Psoas muscle (tissue), 8 donors: ENCODE measurements at places on chromosomes 3 and 15. TPM values are rescaled to one million over a fixed set of nuclear protein-coding genes. Genes with fewer than 3 reads are reported as not detected.
A peak's percentile ranks its signal among the peaks of the same experiment; 100 is the strongest.

GRCh38 chr3:117660941-117661817, 951.6 kb downstream of the TUSC7 start:
- DNase-seq, result no peak

Gene TXNRD3
- polyA plus RNA-seq, result 1.6 TPM

Gene NEDD4
- polyA plus RNA-seq, result 134 TPM

DNA sequence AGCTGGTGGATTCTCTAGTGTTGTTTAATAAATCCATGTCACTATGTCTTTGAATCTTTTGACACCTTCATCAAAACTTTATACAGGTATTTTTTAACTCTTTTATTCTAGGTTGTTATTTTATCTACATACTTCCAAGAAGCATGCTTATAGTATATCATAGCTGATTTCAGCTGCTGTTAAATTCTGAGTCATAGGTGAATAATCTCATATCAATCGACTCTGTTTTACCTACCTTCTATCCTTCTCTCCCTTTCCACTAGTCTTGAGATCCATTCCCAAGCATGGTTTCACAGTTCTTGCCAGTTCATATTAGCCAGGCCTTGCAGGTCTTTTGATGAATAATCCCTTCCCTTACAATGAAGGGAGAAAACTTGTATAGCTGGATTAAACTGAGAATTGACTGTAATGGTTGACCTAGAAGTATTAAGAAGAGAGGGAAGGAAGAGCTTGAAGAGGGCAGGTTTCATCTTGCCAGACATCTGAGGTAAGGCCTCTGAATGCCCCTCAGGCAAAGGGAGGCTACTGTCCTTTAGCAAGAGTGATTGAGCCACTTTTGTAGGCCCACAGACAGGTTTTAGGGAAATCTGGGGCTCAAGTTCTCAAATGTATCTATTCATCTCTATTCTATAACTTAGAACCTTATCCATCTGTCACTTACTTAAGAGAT, 146.4 kb downstream of the EPHA6 start:
- DNase-seq, result no peak

DNA sequence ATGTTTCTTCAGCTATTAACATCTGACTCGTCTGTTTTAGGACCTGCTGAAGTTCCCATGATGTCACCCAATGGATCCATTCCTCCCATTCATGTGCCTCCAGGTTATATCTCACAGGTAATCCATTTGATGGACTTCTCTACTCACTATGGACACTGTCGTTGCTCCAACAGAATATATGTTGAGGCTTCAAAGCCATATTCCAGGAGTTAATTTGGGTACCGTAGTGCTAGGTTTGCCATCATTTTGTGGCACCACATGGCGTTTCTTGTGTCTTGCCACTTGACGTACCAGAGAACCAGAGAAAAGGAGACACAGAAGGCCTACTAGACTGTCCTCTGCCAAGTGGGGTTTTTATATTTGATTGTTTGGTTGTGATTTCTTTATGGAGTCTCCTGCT, 187.5 kb downstream of the FNDC3B start:
- no peak for DNase-seq

DNA sequence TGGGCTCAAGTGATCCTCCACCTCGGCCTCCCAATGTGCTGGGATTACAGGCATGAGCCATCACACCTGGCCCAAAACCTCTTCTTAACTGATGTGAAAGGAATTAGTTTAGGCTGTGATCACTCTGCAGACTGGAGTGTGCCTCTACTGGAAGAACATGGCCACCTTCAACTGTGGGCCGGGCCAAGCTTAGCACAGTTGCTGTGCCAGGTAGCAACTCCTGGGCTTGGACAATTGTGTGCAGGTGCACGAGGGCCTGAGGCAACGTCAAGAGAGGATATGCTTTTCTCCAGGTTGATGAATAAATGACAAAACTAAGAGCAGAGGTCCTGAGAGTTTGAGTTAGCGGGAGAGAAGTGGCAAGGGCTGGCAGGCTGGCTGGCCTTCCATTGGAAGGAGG, 6.5 kb downstream of the FAH start:
- no peak for DNase-seq

- DNase-seq, result no peak
Measured at GRCh38 chr15:82828075-82828474, 18.6 kb downstream of the WHAMM start.

DNA sequence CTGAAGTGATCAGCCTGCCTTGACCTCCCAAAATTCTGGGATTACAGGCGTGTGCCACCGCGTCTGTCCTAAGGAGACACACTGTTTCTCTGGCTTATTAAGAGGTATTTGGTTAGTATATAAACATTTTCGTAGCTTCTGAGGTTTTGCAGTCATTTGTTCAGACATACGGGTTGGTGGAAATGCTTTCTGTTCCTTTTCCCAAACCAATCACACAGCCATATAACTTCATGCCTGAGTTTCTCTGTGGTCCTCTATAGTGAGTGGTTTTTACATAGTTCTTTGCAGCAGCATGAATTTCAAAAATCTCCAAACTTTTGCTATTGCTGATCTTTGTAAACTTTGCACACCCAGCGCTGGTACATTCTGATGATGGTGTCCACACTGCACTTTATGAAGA, 100.5 kb downstream of the AKAP13 start:
- no peak for DNase-seq

Gene RFT1
- 8.1 TPM for polyA plus RNA-seq

GRCh38 chr3:127613406-127613805, 15.2 kb downstream of the MCM2 start:
- no peak for DNase-seq

- DNase-seq, result no peak
Measured at GRCh38 chr3:81033185-81033584, 728.3 kb downstream of the GBE1 start.

DNA sequence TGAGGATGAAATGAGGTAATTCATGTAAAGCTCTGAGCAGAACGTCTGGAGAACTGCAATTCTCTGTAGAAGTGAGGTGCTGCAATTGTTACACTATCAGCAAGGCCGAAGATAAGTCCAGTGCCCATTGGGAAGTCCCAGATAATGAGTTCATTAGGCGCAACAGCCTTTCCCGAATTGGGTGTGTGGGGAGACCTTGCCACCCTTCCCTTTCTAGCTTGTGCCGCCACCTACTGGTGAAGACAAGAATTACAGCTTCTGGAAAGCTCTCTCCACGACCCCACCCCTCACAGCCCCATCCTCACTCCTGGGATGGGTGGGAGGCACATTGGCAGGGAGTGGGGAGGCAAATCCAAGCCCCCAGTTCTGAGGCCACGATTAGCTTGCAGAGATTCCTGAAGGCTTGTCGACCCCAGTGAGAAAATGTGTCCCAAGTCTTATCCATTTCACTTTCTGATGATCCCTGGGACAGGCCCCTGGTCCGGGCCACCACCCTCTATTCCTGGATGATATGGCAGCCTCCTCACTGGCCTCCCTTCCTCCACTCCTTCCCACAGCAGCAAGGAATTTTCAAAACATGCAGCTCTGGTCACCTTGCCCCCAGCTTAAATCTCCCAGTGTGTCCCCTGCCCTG, 36.4 kb downstream of the FAM3D start:
- no peak for DNase-seq

- DNase-seq, result peak; percentile 97
Measured at GRCh38 chr15:31396881-31397560, 70.4 kb downstream of the KLF13 start.

DNA sequence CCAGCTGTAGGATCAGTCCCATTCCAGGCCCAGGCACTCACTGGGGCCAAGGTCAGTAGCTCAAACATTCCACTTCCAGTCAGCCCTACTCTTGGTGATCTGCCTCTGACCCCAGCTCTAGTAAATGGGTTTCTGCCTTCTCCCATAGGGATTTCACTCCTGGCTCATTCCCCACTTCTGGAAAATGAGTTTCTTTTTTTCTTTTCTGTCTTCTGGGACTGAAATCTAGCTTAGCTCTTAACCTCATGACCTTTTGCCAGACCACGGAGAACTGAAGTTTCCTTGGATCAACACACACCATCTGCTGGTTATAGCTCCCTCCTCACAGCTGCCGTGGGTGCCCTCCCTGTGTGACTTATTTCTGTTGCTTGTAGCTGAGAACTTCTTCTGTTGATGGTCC, 21.3 kb downstream of the MME start:
- no peak for DNase-seq

Gene GASK1A
- polyA plus RNA-seq, result 0.62 TPM

DNA sequence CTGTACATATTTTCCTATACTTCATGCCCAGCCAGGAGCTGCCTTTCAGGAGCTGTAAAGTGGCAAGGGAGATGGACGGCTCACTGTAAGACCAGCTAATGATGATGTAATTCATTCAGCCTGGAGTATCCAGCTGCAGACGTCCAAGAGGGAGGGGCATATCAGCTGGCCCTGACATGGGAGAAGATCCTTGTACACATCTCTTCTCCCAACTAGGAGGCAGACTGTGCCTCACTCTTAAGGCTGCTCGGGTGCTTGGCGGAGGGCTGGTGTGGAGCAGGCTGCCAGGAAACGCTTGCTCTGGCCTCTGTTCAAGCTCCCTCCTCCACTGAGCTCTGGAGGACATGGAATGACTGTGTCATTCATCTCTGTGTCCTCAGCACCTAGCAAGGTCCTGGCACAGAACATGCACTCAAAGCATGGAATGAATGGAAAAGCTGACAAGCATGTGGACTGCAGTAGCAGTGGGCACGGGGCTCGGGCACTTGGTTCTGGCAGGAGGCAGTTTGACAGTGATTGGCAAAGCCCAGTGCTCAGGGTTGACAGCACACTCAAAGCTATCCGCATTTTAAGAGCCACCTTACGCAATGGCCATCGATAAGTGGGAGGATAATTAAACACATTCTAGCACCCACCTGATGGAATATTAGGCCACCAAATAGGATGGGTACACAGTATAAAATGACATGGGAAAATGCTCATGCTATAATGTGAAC, 72.4 kb downstream of the TBC1D2B start:
- peak; percentile 83 for DNase-seq

Gene IL1RAP
- 1.1 TPM for polyA plus RNA-seq

GRCh38 chr3:65964838-65965237, 73.9 kb downstream of the MAGI1 start:
- DNase-seq, result no peak

DNA sequence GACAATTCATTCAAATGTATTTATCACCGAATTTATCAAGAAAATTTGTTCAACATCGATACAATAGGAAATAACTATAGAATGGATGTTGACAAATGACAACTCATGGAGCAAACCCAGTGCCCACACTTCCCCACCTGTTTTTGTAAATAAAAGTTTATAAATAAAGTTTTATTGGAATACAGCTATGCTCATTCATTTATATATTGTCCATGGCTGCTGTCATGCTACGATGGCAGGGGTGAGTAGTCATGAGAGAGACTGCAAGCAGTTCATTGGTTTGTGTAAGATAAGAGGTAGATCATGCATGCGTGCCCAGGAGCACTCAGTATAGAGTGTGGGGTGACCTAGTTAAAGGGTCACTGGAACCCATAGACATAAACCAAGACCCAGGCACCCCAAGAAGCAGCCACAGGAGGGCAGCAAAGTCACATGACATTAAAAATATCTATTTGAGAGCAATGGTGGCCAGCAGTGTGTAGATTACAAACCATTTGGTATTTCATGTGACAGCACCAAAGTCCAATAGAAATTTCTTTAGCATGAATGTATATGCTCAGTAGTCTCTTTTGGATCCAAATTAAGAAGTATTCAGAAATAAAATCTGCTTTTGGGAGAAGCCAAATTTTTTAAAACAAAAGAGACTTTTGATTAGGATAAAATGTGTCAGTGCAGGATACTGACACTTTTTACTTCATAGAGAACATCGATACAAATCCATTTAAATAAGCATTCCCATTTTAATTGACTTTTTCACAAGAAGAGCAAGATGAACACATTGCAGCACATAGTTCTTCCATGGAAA, 794.8 kb downstream of the MCTP2 start:
- peak; percentile 18 for DNase-seq

- no peak for DNase-seq
Measured at GRCh38 chr3:5309171-5309570, 121.7 kb downstream of the EDEM1 start.

GRCh38 chr15:92652576-92652966, 3.0 kb downstream of the FAM174B start:
- DNase-seq, result no peak

Gene HDC
- 0.20 TPM for polyA plus RNA-seq

DNA sequence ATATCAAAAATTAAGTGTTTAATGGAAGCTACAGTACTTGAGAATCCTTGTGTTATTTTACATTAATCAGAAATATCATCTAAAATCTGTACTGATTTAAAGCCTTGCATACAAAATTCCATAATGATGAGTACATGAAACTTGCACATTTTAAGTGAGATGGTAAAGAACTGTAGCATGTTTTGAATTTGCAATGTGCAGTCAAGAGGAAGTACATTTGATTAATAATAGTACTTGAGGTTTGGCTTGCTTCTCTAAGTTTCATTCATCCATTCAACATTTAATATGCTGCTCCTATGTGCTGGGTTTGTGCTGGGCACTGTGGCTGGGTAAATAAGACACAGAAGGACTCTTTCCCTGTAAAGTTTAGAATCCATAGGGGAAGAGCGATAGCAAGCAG, 332.3 kb downstream of the CNTN3 start:
- DNase-seq, result no peak

Gene PXK
- polyA plus RNA-seq, result 8.6 TPM

DNA sequence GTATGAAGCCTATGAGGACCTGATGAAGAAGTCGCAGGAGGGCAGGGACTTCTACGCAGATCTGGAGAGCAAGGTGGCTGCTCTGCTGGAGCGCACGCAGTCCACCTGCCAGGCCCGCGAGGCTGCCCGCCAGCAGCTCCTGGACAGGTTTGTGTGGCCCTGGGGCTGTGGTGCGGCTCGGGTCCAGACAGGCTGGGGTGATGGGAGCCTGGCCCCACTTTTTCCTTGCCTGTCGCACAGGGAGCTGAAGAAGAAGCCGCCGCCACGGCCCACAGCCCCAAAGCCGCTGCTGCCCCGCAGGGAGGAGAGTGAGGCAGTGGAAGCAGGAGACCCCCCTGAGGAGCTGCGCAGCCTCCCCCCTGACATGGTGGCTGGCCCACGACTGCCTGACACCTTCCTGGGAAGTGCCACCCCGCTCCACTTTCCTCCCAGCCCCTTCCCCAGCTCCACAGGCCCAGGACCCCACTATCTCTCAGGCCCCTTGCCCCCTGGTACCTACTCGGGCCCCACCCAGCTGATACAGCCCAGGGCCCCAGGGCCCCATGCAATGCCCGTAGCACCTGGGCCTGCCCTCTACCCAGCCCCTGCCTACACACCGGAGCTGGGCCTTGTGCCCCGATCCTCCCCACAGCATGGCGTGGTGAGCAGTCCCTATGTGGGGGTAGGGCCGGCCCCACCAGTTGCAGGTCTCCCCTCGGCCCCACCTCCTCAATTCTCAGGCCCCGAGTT, 29.0 kb downstream of the PTPN23 start:
- DNase-seq, result no peak

- no peak for DNase-seq
Measured at GRCh38 chr15:44082558-44083157, 112.4 kb downstream of the FRMD5 start.

DNA sequence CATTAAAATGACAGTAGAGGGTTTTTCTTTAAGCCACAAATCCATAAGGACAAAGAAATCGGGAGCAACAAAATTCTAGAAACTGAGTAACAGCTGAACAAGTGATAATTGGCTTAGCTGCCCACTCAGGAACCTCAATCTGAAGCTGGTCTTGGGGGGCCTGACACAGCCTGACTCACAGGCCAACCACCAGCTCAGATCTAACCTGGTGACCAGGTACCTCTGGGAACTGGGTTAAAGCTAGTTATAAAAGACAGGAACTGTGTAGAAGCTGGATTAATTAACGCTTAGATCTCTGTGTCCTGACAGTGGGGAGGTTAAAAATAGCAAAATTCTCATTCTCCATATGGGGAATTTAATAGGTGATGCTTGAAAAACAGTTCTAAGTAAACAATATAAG, 161.9 kb downstream of the PLCL2 start:
- DNase-seq, result no peak

GRCh38 chr3:36945333-36945980, 603 bp upstream of the TRANK1 start:
- no peak for DNase-seq
